Omental fat pad (tissue), 4 donors: ENCODE measurements at places on chromosomes 3 and 15. TPM values are rescaled to one million over a fixed set of nuclear protein-coding genes. Genes with fewer than 3 reads are reported as not detected.

PLA2G4F gene
- not detected for total RNA-seq

MCF2L2 gene
- under 0.01 TPM for total RNA-seq

SCG5 gene
- not detected for total RNA-seq

SPTBN5 gene
- total RNA-seq, result 2.4 TPM

NANOGP8 gene
- not detected for total RNA-seq

AGBL1 gene
- not detected for total RNA-seq

TMIE gene
- not detected for total RNA-seq

- DNase-seq, result no peak
These were observed 41.4 kb upstream of the INSYN1 start for GRCh38 chr15:73794443-73795133.

DNA sequence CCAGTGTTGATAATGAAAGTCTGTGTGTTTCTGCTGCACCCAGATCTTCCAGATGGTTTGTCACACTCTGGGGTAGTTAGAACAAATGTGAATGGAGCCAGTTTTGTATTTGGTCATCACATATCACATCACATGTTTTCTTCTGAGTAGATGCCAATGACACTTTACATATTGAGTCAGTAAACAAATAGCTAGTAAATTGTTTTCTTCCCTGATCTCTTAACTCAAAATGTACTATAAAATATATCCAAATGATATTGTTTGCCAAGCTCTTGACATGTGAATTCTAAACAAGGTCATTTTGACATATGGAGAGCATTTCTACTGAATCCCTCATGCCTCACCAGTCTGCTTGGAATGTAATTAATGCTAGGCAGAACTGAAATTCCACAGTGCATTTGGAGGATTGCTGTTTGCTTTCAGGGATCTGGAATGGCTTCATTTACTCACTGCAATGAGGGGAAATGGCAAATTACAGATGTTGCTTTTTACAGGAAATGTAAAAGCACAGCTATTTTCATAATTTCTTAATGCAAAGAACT lies 45.0 kb downstream of the PDHB start:
- DNase-seq, result no peak

- no peak for DNase-seq
These were observed 147.0 kb upstream of the LRRFIP2 start for GRCh38 chr3:37321377-37321781.

DNA sequence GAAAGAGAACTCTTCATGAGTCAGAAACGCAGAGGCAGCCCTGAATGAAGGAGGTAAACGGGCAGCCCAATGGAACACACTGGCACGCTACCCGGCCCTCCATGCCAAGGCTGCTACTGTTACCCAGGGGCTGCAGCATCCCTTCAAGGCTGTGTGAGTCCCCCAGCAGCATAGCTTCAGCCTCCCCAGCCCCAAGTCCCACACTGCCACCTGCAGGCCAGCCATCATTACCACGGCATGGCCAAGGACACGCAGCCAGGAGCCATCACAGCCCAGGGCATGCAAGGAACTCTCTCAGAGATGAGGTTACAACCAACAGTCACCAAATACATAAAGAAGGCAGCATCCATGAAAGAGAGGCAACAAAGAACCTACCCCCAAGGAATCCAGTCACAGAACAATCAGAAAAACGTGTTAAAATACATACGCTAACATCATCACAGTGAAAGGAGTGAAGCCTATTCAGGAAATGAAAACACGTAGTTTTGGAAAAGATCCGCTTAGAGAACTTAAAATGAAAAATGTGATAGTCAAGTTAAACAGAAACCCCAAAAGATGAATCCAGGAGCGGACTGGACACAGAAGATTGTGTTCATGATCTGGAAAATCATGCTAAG lies 22.4 kb downstream of the PLA2G4F start:
- no peak for DNase-seq

DNA sequence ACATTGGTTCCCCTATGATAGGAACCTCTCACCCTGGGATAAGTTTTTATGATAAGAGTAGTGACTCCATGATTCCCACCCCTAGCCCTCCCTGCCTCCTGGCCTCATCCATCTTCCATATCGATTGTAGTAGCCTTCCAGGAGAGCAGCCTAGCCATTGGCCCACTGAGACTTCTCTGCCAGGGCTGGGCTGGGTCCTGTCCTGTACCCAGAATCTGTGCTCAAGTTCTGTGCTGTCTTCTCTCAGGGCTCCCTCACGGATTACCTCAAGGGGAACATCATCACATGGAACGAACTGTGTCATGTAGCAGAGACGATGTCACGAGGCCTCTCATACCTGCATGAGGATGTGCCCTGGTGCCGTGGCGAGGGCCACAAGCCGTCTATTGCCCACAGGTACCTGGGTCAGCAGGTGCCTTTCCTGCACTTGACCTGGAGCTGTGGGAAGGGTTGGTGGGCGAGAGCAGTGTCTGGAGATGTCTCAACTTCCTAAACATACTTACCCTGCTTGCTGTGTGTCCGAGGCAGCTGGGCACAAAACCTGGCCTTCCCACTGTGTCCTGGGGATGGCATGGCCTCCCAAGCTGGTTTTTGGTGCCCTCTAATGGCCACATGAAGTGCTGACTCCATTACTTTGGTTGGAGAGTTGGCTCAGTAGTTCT lies 16.6 kb upstream of the EXOG start:
- no peak for DNase-seq

DNA sequence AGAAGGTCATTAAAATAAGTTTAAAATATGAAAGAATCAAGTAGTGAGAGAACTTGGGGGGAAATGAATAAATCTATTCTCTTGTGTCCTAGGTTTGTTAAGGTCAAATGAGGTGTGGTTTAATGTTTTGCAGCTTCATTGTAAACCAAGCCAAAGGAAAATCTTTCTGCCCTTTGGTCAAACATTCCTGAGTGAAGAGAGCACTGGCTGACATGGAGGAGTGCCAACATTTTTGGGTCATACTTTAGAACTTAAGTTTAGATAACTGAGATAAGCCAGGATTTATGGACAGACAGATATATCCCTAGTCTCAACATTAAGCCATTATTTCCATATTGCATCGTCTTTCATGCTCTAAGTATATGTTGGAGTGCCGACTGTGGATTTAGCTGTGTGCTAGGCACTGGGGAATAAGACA lies 66.4 kb downstream of the PTPRG start:
- no peak for DNase-seq

- no peak for DNase-seq
These were observed 29.8 kb downstream of the ADAMTS9 start for GRCh38 chr3:64658001-64658400.

DNA sequence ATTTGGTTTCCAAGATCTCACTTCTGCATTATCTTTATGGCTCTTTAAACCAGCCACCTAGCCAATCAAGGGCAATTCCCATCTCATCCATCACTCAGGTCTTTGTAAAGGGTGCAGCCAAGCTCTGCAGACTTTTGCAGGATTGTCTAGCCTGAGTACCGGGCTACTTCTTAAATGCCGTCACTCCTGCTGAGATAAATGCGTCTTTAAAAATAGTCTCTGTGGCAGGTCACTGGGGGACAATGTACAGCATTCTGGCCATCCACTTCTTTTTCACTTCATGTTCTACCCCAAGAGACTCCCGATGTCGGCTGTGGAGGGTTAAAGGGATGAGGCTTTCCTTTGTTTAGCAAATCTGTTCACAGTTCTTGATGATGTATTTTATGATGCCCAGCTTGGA lies 194.7 kb downstream of the SV2B start:
- DNase-seq, result no peak

DNA sequence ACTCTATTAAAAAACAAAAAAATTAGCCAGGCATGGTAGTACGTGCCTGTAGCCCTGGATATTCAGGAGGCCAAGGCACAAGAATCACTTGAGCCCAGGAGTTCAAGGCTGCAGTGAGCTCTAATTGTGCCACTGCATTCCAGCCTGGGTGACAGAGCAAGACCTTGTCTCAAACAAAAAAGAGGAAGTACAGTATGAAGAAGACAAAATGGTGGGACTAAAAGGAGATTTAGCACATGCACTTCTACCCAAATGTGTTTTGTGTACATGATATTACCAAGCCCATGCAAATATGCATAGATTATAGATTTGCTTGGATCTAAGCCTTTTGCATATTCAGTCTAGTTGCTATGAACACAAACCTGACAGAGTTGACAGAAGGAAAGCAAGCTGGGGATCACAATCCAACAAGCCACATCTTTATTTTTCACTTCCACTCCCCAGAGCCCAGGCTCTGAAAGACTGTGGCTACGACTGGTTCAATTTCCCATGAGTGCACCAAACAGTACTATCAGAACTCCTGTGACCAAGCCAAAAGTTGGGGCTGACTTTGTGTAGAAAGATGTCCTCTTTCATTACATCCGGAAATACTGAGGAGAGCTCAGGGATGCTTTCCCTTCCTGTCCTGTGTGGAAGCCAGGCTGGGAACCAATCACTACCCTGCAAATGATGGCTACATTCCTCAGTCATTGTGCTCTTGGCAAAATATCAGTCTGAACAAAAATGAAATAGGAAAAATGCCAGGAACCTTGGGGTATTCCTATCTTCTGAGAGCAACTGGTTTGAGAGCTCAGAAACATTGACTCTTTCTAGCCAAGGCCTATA lies 49.4 kb downstream of the TGM4 start:
- no peak for DNase-seq

GRCh38 chr3:60528651-60529050 lies 722.6 kb downstream of the FHIT start:
- DNase-seq, result no peak

DNA sequence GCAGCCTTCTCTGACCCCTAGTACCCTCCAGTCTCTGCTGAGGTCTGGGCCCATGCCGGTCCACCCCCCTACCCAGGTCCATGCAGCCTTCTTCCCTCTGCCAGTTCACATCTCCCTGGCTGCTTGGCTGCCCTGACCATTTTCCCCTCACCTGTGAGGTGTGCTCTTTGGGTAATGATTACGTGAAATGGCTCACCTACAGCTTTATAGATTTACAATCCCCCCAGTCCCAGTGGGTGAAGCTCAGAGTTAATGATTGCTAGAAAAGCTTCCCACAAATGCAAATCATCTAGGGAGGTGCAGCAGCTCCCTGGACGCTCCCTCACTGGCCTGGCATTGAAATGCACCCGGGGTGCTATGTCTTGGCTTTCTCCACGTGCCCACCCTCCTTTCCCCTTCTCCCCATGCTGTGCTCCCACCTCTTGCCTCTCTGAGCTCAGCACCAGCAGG lies 18.7 kb downstream of the PAQR5 start:
- no peak for DNase-seq

DNA sequence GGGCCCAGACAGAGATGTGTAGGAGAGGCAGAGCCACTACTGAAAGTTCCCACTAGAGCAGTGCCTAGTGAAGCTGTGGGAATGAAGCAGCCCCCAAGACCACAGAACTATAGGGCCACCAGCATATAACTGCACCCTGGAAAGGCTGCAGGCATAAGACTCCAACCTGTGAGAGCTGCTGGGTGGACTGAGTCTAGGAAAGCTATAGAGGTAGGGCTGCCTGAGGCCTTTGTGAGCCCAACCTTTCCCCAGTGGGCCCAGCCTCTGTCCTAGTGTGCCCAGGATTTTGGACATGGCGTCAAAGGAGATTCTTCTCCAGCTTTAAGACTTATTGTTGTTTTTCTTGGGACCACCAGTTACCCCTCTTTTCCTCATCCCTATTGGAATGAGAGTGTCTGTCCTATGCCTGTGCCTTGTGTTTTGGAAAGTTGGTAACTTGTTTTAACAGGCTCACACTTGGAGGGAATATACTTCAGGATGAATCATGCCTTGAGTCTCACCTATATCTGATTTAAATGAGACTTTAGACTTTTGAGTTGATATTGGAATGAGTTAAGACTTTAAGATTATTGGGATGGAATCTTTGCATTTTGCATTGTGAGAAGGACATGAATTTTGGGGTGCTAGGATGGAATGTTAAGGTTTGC lies 28.1 kb downstream of the SLMAP start:
- no peak for DNase-seq

DNA sequence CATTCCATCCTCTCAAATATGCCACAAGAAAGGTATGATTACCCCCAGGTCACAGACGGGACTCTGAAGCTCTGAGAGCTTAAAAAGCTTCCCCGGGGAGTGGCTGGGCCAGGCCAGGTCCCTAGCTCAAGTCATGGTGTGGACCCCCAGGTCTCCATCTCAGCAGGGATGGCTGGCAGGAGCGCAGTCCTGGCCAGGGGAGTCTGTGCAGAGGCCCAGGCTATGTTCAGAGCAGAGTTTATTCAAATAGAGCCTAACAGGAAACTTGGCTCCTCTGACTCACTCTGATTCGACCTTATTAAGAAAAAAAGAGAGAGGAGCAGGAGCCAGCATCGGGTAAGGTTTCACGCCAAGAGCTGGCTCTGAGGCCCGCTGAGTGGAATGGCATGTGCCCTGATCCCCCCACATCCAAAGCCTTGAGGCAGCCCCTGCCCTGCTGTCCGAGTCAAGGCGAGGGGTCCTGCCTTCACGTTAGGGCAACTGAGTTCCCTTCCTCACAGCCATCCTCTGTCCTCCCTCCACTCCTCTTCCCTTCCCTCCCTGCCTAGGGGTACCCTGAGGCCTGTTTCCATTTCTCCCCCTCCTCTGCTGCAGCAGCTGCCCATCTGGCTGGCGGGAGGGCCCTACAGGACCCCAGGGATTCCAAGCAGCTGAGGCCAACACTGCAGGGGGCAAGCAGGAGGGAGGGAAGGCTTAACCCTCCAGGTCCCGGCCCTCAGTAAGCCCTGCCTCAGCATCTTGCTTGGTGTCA lies 1.9 kb upstream of the LOXL1 start:
- DNase-seq, result no peak

DNA sequence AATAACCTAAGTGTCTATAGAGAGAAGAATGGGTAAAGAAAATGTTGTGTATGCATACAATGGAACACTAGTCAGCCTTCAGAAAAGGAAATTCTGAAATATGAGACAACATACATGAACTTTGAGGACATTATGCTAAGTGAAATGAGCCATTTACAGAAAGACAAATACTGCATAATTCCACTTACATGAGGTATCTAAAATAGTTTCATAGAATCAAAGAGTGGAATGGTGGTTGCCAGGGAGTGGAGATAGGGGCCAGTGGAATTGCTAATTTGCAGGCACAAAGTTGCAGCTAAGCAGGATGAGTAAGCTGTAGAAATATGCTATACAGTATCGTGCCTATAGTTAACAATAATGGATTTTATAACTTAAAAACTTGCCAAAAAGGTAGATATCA lies 779.6 kb upstream of the ARPP21 start:
- DNase-seq, result no peak

DNA sequence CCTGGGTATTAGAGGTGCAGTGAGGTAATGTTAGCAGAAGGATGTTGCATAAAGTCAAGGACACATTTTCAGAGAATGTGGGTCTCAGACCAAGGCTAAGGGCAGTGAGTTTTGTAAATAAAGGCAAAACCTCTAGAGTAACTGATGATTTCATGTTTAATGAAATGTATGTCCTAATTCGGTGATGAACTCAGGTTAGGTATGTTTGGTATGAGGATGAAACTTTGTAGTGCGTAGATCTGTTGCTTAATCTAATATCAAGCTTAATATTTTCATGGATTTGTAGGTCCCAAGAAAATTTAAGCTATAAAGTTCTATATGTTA lies 3.6 kb downstream of the USP50 start:
- no peak for DNase-seq

- DNase-seq, result no peak
These were observed 9.8 kb upstream of the TXNRD3 start for GRCh38 chr3:126664591-126665214.

DNA sequence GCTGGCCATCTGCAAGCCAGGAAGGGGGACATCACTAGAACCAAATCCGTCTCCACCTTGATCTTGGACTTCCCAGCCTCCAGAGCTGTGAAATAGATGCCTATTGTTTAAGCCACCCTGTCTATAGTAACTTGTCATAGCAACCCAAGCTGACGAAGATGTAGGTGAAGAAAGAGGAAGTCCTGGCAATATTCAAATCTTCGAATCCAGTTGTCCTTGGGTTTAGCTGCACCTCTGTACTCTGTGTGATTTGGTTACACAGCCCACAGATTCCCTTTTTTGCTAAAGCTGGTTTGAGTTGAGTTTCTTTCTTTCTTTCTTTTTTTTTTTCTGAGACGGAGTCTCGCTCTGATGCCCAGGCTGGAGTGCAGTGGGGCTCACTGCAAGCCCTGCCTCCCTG lies 68.0 kb upstream of the XCR1 start:
- DNase-seq, result no peak
